ENCODE measurements at places on chromosomes 4 and X.

DNA sequence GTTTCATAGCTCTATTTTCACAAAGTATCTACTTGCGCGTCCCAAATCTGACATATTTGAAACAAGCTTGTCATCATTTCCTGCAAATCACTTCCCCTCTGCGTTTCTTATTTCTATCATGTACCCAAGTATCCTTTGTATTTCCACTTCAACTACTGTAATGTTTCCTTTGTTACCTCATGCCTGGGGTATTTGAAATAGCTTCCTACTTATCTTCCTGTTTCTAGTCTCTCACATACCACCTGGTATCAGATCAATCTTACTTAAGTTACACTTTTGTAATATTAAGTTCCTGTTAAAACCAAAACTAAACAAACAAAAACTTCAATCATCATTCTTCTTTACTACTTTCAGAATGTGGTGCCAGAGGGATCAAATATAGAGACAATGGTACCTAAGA, 93.6 kb upstream of the SMAD1 start:
- no peak for DNase-seq

GRCh38 chrX:21972046-21972445, 31.5 kb downstream of the SMS start:
- no peak for DNase-seq

GRCh38 chr4:2062808-2063524, 3.8 kb downstream of the NAT8L start:
- no peak for DNase-seq

DNA sequence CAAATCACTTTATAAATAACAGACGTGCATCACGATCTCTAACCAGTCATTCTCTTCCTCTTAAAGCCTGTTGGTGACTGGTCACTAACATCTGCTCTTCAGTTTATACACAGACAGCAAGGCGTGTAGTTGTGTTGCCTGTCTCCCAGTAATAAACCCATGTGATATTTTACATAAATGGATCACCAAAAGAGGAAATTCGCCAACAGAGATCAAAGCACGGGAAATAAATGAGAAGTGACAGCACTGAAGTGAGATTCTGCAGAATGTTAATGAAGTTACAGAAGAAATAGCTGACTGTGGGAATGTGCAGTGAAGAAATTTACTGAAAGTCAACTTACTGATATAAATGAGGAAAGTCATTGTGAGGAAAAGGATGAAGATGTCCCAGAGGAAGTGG, 47.0 kb downstream of the AFF1 start:
- DNase-seq: no peak

GRCh38 chr4:145217349-145217748, 37.0 kb upstream of the OTUD4 start:
- DNase-seq: no peak

Measured in stimulated activated CD8-positive, alpha-beta memory T cell treated with anti-CD3 and anti-CD28 coated beads, Interleukin-15, amount 100 ng/mL, for 4 hours (primary cell).